ENCODE measurements at places on chromosomes 7 and 10.

DNA sequence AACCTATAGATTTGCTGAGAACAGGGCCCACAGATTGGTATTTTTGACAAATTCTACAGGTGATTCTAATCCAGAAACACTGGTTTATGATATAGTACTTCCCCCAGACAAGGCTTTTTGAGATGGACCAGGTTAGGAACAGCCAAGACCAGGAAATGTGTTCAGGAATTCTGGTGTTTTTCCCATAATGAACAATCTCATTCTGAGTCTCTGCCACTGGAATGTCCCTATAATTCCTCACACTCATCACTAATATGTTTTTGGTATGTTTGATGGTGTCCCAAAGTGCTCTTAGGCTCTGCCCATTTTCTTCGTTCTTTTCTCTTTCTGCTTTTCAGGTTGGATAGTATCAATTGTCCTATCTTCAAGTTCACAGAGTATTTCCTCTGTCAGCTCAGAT, 107.2 kb upstream of the IGFBP3 start:
- DNase-seq: no peak

- DNase-seq: peak; percentile 45
Measured at GRCh38 chr7:128909625-128910568, 612 bp downstream of the KCP start.

DNA sequence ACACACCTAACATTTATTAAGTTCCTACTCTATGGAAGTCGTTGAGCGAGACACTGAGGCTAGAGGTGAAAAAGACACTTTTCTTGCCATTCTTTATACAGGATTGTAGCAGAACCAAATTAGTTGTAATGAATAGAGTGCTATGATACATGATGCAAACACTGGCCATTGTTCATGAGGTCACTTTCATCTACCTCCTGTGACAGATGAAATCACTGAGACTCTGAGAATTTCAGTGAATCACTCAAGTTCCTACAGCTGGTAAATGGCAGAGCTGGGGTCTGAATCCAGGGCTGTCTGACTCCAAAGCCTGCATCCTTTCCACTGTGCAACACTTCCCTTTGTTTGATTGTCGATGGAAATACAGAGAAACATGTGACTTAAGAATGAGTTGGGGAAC, 657.6 kb downstream of the LRMDA start:
- no peak for DNase-seq

- peak; percentile 38 for DNase-seq
Measured at GRCh38 chr7:42831718-42832522, 80.0 kb downstream of the C7orf25 start.

GRCh38 chr7:132469264-132469663, 107.0 kb downstream of the PLXNA4 start:
- DNase-seq: no peak

- DNase-seq: no peak
Measured at GRCh38 chr7:79523436-79523835, 70.0 kb upstream of the MAGI2 start.

- DNase-seq: no peak
Measured at GRCh38 chr10:29649561-29650551, 15.1 kb upstream of the SVIL start.

DNA sequence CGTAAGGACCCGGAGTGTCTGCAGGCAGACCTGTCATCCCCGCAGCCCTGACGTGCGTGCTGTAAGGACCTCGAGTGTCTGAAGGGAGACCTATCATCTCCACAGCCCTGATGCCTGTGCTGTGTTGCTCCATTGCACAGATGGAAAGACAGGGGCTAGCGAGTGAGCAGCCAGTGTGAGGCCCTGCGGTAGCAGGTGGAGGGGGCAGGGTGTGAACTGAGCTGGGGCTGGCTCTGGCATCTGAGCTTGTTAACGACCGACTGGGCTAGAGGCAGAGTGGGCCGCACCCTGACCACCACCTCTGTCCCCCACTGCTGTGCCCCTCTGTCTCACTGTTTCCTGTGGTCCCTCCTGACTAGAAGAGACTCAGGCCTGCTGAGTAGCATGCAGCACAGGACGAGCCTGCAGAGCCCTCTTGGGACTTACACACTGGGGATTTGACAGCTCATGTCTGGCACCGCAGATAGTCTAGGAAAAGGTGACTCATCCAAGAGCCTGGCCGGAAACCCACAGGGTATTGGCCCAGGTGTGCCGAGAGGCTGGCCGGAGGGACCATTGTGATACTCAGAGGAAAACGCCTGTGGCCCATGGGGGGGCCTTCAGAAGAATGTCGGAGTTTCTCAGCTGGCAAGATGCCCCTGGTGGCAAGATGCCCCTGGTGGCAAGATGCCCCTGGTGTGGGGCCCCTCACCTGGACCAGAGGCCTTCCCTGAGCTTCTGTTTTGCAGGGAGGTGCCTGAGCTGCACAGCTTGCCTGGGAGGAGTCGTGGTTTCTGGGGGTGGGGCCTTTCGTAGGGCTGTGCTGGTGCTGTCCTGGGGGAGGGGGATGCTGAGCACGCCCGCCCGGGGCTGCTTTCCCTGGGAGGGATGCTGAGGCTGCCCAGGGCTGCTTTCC, 34.3 kb downstream of the INPP5A start:
- peak; percentile 50 for DNase-seq

- DNase-seq: no peak
Measured at GRCh38 chr7:151210087-151210854, at the start of gene H2BK1. TSS of gene H2BK1 (minus strand) at chr7:151210488. CDS start at chr7:151210318, 170 bp downstream.

DNA sequence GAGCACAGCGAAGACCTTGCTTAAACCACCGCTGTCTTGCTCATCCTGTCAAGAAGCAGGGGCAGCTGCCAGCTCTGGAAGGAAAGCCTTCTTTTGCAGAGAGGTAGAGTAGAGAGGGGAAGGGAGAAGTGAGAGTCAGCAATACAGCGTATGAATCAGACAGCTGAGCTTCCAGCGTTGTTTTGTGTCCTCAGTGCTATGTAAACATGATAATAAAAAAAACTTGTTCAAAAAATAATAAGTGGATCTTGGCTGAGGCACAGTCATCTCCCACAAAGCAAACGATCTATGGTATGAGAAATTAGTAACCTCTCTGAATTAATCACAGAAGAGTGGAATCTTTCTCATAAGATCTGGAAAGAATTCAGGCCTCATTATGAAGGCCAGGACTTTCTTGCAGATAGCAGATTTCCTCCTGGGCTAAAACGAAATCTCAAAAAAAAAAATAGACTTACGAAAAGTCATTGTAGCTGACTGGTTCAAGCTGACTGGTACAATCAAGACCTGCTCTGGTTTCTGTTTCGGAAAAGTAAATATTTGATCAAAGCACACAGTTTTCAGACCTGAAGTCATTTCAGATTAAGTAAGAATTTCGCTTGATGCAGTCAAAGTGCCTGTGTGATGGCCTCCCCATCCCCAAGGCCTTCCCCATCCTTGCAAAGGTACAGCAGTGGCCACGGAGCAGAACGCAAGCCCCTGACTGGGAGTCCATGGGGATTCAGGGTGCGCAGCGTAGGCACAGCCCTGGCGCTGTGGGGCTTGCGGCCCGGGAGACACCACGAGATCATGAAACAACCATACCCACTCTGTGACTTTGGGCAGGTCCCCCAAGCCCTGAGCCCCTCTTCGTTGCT, 29.4 kb downstream of the CHST15 start:
- no peak for DNase-seq

- no peak for DNase-seq
Measured at GRCh38 chr7:150665896-150666295, 19.6 kb upstream of the GIMAP2 start.

DNA sequence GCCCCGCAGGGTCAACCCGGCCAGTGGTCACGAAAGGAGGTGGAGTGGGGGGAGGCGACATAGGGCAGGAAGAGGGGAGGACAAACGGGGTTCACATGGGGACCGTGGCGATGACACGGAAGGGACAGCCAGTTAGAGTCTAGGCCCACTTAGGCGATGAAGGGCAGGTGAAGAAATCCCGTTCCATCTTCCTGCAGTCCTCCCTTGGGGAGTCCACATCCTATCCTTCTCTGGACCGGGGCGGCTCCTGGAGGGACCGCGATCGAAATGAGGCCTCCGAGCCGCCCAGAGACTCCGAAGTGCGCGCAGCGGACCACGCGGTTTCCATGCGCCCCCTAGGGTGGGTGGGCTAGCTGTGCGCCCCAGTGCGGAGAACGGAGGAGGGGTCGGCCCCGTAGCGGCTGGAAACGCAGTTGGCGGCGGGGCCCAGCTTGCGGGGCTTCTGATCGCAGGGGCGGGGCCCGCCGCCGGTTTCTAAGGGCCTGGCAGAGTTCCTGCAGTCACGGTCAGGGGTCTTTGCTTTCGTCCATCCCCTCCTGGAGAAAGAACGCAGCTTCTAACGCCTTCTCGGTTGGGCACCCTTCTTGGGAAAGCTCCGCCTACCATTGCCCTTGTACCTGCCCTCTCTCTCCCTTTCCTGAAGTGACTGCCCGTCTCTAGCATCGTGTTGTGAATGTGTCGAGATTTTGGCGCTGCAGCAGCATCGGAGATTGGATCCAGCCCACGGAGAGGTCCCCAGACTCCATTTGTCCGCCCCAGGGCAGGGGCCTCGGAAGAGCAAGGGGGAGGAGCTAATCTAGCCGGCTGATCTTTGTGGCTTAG, 17.9 kb upstream of the TMEM225B start:
- peak; percentile 53 for DNase-seq

DNA sequence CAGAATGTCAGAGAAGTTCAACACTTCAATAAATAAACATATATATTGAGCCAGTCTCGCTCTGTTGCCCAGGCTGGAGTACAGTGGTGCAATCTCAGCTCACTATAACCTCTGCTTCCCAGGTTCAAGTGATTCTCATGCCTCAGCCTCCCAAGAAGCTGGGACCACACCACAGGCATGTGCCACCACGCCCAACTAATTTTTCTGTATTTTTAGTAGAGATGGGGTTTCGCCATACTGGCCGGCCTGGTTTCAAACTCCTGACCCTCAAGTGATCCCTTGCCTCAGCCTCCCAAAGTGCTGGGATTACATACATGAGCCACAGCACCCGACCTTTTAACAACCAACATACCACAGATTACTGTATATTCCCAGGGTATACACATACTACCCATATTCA, 134.2 kb downstream of the JMJD1C start:
- no peak for DNase-seq

DNA sequence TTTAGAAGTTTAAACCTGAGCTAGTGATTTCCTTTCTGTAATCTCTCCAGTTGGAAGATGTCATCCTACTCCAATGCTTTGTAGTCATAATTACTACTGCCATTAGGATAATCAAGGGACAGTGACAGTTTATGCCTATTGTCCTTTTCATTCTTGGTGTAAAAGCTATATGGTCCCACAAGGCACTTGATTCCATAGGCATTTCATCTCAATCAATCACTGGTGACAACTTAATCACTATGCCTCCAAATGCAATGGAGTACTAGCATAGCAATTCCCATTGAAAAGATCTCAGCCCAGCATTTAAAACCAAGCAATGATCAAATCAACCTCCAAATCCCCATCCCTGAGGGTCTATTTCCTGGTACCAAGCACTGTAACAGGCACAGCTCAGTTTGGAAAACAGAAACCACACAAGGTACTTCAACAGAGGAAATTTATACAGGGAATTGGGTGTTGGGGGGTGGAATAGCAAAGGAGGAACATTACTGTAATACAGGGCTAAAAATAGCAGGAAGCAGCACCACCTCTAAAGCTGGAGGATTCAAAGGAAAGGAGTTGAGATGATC, 51.0 kb downstream of the FHIP2A start:
- no peak for DNase-seq

- DNase-seq: no peak
Measured at GRCh38 chr7:139451638-139452037, 31.8 kb downstream of the KLRG2 start.

GRCh38 chr7:34823650-34824258, 165.7 kb downstream of the NPSR1 start:
- no peak for DNase-seq

DNA sequence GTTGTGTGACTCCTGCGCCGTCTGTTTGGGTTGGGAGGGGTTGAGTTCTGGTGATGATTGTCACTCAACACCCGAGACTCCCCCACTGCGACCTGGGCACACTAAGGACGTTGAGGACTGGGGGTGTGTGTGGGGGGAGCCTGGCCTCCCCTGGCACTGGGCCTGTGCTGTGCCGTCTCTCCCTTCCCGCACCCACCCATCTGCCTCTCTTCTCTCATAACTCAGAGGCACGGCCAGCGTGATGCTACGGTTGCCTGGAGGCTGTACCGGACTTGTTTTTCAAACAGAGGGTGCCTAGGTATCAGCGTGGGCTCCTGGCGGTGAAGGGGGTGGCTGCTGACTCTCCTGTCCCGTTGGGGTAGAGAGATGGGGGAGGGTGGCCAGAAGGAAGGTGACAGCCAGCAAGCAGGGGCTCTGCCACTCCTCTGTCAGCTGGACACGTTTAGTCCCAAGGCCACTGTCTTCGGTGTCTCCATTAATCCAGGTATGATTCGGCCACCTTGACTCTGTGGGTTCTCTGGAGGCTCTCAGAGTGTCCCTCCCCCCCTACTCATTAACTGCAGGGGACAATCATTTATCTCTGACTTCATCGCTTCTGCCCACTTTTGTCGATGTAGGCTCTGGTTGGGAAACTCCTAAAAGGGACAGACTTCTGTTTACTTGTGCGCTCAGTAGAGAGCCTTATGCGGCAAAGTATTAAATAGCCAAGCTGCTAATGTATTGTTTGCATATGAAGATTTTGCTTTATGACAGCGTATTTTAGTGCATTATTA, 56.5 kb upstream of the PFKFB3 start:
- DNase-seq: no peak

- DNase-seq: no peak
Measured at GRCh38 chr7:108114117-108114841, 15.9 kb downstream of the LAMB4 start.

DNA sequence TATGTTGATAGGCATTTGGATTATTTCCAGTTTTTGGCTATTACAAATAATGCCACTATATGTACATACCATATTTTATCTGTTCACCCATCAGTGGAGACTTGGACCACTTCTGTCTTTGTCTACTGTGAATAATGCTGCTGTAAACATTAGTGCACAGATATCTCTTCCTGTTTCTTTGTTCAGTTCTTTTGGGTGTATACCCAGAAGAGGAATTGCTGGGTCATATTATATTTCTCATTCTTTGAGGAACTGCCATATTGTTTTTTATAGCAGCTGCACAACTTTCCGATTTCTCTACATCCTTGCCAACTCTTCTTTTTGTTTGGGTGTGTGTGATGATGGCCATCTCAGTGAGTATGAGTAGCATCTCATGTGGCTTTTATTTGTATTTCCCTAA, 218.0 kb downstream of the LRMDA start:
- no peak for DNase-seq

DNA sequence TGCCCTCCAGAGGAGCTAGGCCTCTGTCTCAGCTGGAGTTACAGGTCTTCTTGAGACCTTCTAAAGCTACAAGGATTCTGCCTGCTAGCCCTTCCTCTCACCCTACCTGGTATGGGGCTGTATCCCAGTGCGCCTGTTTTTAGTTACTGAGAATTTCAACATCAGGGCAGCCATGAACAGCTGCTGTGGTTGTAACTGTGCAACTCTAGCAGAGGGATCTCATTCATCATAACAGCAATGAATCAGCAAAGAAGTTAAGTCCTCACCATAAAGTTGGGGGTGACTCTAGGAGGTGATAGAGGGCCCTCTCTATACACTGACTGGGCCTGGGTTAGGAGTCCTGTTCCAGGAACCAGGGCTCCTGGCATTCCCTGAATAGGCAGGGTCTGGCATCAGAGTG, 14.0 kb upstream of the CDH23 start:
- no peak for DNase-seq

- DNase-seq: peak; percentile 18
Measured at GRCh38 chr7:151820491-151821105, 56.3 kb downstream of the PRKAG2 start.

- no peak for DNase-seq
Measured at GRCh38 chr10:112789248-112789647, 160.8 kb upstream of the TCF7L2 start.
